MV-4-11 (cell line): ENCODE measurements at places on chromosomes 5 and 9.

GRCh38 chr5:163459462-163459818 lies 462 bp downstream of the NUDCD2 start:
- DNase-seq: peak; percentile 51

DNA sequence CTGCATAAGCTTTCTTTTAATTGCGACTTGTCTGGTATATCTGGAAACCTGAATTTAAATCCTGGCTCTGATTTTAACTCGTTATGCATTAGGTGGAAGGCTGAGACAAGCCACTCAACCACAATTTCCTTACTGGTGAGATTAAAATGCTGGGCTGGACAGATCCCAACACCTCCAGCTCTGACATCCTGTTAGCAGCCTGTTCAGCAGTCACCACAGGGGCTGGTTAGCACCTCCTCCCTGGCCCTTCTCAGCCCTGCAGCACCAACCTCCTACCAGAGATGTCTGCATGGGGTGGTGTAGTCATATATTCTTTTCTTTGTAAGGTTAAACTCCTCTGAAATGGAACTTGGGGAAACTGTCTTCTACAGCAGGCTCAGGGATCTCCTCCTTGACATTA lies 156.5 kb upstream of the NFIL3 start:
- no peak for DNase-seq

DNA sequence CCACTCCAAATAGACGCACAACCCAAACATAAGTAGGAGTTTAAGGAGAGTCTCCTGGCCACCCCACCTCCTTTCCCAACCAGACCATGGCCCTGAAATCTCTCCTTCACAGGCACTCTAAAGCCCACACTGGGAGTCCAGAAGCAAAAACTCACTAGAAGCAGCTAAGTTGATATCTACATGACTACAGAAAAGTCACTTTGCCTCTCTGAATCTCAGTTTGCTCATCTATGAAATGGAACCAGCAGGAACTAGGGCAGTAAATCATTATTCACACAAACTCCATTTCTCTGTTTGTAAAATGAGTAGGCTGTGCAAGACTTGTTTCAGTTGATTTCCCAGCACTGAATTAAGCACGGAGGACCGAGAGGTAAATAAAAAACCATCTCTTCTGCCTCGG lies 4.1 kb upstream of the WWC1 start:
- no peak for DNase-seq

DNA sequence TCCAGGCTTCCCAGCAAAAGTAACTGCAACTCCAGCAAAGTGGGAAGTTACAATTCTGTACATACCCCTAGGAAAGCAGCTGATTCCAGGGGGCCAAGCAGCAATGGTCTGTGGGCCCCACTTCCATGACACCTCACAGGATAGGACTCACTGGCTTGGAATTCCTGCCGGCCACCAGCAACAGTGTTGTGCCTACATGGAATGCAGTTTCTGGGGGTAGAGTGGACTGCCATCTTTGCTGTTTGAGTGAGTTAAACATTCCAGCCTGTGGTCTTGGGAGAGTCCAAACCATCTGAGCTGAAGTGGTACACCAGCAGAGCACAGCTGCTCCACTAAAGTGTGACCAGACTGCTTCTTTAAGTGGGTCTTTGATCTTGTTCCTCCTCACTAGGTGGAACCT lies 13.4 kb upstream of the FBN2 start:
- DNase-seq: no peak

- no peak for DNase-seq
These were observed 3.9 kb downstream of the FUBP3 start for GRCh38 chr9:130583271-130583670.

DNA sequence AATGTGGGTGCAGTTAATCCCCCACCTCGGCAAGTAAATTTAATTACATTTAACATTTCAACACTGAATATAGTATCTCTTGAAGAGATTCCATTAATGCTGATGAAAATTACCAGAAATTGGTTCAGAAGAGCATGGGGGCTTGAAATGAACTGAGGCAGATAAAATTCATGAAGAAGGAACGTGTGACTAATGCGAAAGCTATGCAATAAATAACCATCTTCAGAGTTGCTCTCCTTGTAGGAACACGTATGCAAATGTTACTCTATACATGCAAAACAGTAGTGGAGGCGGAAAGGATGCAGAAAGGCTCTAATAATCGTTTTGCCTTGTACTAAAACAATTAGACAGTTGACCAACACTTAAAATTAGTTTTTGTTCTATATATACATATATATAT lies 320.2 kb downstream of the CTNND2 start:
- DNase-seq: no peak

- peak; percentile 38 for DNase-seq
These were observed 14.8 kb upstream of the TMC1 start for GRCh38 chr9:72506615-72507014.
